ENCODE measurements at places on chromosomes 7 and 10.

DNA sequence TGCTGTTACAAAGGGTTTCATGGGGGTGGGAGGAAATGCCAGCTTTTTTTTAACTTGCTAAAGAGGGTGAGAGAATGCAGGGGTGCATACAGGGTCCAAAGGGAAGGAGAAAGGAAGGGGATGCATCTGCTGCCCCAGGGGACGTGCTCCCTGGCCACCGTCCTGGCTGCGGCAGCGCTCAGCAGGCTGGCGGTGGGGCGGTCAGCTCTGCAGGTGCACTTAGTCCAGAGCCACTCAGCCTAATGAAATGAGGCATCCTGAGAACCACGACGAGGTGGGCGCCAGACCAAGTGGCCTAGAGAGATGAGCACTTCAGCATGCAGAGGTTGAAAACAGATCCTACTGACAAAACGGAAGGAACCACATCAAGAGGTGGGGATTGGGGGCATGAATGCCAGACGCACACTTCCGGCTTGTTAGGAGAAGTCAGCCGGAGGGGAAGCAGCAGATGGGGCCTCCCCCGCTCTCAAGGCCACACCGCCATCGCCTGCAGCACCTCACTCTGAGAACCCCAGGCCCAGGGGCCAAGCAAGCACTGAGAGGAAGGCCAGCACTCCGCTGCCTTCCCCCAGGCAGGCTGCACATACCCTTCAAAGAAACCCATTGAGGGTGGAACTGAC lies 94.5 kb downstream of the MAD1L1 start:
- DNase-seq: no peak

GRCh38 chr10:75904499-75905283 lies 473.3 kb downstream of the LRMDA start:
- no peak for DNase-seq

GRCh38 chr7:114342431-114343179 lies 72.0 kb upstream of the FOXP2 start:
- no peak for DNase-seq

- no peak for DNase-seq
Measured at GRCh38 chr7:34759477-34760125, 101.6 kb downstream of the NPSR1 start.

DNA sequence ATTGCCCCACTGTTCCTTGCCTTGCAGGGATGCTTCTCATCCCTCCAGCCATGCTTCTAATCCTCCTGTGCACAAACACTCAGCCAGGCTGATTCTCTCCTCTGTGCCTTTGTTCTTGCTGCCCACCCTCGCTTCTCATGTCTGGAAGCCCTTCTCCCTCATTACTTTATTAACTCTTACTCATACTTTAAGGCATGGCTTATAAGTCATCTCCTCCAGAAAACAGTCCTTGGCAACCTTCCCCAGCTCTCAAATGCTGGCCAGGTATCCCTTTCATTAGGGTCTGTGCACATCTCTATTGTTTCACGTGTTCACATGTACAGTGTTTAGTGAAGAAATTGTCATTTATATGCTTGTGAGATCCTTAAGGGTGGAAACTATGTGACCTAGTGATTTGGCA lies 62.9 kb downstream of the ITGB8 start:
- DNase-seq: no peak

Measured in activated naive CD4-positive, alpha-beta T cell (primary cell).